ENCODE measurements at places on chromosomes 6 and 20. TPM values are rescaled to one million over a fixed set of nuclear protein-coding genes. Genes with fewer than 3 reads are reported as not detected.
A peak's percentile ranks its signal among the peaks of the same experiment; 100 is the strongest.

- H3K27ac ChIP-seq, result no peak overlapping the region
- peaks cover 7% of the 10 kb centered on the region for H3K4me1 ChIP-seq
- H3K4me3 ChIP-seq, result no peak overlapping the region
- H3K36me3 ChIP-seq, result no peaks in the 10 kb centered on the region
Measured at GRCh38 chr6:89574910-89575561, 63.5 kb downstream of the LYRM2 start.

DNA sequence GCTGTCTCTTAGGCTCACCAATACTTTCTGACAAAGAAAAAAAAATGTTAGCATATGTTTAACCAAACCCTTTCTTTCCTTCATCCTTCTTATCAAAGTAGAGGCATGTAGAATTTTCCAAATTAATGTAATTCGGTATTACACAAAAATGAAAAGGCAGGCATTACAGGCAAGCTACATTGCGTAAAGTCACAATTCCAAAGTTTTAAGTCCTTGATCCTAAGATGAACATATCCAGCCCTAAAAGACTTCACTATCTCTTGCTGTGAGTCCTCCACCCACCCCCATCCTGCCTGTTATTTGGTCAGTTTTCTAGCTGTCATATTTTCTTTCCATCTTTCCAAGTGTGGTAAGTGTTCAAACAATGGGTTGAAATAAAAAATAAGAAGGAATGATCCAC lies 12.1 kb upstream of the TENT5A start:
- no peak for DNase-seq
- no peaks in the 10 kb centered on the region for H3K36me3 ChIP-seq
- H3K27me3 ChIP-seq, result peaks cover 8% of the 10 kb centered on the region

DNA sequence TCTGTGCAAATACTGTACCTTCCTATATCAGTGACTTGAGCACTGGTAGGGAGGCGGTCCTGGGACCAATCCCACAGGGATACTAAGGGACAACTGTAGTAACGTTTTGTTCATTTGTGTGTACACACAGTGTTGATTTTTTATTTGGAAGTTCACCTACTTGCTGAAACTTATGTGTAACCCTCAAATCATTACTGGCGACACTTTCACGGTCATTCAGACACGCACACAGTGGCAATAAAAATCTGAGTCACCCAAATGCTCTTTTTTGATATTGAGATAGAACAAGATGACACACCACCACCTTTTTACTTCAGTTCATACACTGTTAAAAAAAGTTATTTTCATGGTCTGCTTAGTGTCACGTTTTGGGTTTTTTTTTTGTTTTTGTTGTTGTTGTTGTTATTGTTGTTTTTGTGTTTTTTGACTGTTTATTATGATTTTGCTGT lies 79.8 kb downstream of the QKI start:
- H3K27me3 ChIP-seq, result no peaks in the 10 kb centered on the region
- H3K4me3 ChIP-seq, result no peak overlapping the region
- peak overlapping the region; percentile 50 for H3K27ac ChIP-seq
- no peak for DNase-seq
- peaks cover 17% of the 10 kb centered on the region for H3K36me3 ChIP-seq

GRCh38 chr6:1473166-1473565 lies 83.8 kb downstream of the FOXF2 start:
- H3K27ac ChIP-seq, result no peak overlapping the region
- H3K4me3 ChIP-seq, result no peak overlapping the region
- H3K27me3 ChIP-seq, result peaks cover 3% of the 10 kb centered on the region
- no peak for DNase-seq

DNA sequence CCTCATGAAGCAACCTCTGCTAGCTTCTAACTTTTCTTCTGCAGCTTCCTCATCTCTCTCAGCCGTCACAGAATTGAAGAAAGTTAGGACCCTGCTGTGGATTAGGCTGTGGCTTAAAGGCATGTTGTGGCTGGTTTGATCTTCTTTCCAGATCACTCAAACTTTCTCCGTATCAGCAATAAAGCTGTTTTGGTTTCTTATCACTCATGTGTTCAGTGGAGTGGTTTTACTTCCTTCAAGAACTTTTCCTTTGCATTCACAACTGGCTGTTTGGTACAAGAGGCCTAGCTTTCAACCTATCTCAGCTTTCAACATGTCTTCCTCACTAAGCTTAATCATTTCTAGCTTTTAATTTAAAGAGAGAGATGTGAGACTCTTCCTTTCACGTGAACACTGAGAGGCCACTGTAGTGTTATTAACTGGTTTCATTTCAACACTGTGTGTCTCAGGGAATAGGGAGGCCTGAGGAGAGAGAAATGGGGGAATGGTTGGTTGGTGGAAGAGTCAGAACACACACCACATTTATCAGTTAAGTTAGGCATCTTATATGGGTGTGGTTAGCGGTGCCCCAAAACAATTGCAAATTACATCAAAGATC lies 17.2 kb downstream of the ZSCAN23 start:
- peak; percentile 33 for DNase-seq
- H3K4me1 ChIP-seq, result peaks cover 41% of the 10 kb centered on the region
- H3K27ac ChIP-seq, result peak overlapping the region; percentile 87
- H3K27me3 ChIP-seq, result peaks cover 18% of the 10 kb centered on the region
- peak overlapping the region; percentile 6 for H3K4me3 ChIP-seq

DNA sequence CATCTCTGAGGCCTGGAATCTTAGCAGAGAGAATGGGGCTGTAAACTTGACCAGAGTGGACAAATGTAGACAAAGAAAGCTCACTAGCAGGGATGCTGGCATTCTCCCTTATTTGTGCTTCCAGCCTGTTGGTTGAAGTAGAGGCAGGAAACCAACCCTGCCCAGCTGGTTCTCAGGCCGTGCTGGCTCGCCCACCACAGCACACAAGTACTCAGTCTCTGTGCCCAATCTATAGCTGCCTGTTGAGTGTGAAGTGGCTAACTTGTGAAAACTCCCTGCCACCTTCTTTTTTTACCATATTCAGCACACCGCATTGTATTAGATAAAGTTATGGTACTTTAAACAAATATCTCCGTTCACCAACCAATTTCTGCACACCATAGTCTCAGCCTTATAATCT lies 37.3 kb downstream of the HDDC2 start:
- no peaks in the 10 kb centered on the region for H3K4me1 ChIP-seq
- no peaks in the 10 kb centered on the region for H3K27me3 ChIP-seq
- H3K36me3 ChIP-seq, result no peaks in the 10 kb centered on the region
- no peak for DNase-seq
- no peak overlapping the region for H3K4me3 ChIP-seq

- peaks cover 77% of the 10 kb centered on the region for H3K4me1 ChIP-seq
- no peaks in the 10 kb centered on the region for H3K27me3 ChIP-seq
- H3K27ac ChIP-seq, result peak overlapping the region; percentile 96
- peaks cover 34% of the 10 kb centered on the region for H3K36me3 ChIP-seq
- DNase-seq, result no peak
Measured at GRCh38 chr6:166955865-166956443, 396 bp downstream of the RNASET2 start.

- H3K27ac ChIP-seq, result no peak overlapping the region
- no peaks in the 10 kb centered on the region for H3K36me3 ChIP-seq
- no peak overlapping the region for H3K4me3 ChIP-seq
- peaks cover 45% of the 10 kb centered on the region for H3K27me3 ChIP-seq
- H3K4me1 ChIP-seq, result peaks cover 15% of the 10 kb centered on the region
- peak; percentile 15 for DNase-seq
Measured at GRCh38 chr20:47003223-47003622, 108.6 kb downstream of the EYA2 start.

- DNase-seq, result no peak
- no peak overlapping the region for H3K27ac ChIP-seq
- H3K4me1 ChIP-seq, result no peaks in the 10 kb centered on the region
Measured at GRCh38 chr6:165999279-165999678, 168.4 kb downstream of the TBXT start.

- H3K4me3 ChIP-seq, result no peak overlapping the region
- H3K4me1 ChIP-seq, result peaks cover 84% of the 10 kb centered on the region
- H3K36me3 ChIP-seq, result peaks cover 2% of the 10 kb centered on the region
- H3K27me3 ChIP-seq, result no peaks in the 10 kb centered on the region
- no peak overlapping the region for H3K27ac ChIP-seq
Measured at GRCh38 chr20:53656293-53657202, 62.9 kb upstream of the ZNF217 start.

DNA sequence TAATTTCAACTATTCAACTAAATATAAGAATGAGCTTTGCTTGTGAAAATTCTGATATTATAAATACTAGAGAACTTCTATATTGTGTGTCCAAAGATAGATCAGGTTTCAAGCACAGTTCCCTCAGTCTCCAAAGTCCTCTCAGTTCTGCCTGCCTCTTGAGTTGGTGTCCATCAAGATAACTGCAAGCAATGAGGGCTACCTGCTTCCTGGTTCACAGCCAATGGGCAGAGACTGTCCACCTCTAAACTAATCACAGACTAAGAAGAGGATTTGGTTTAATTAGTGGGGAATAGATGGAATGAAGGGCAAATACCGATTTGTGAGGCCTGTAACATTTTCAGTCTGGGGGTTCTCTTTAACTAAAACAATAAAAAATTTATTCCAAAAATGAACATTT lies 41.3 kb upstream of the LOC128125822 start:
- peaks cover 29% of the 10 kb centered on the region for H3K4me1 ChIP-seq
- DNase-seq, result no peak
- H3K27me3 ChIP-seq, result no peaks in the 10 kb centered on the region
- H3K36me3 ChIP-seq, result no peaks in the 10 kb centered on the region
- no peak overlapping the region for H3K27ac ChIP-seq

- peak overlapping the region; percentile 97 for H3K27ac ChIP-seq
- peaks cover 2% of the 10 kb centered on the region for H3K27me3 ChIP-seq
- peaks cover 23% of the 10 kb centered on the region for H3K36me3 ChIP-seq
- H3K4me3 ChIP-seq, result peak overlapping the region; percentile 65
- H3K4me1 ChIP-seq, result peaks cover 65% of the 10 kb centered on the region
Measured at GRCh38 chr6:166411721-166412151, 29.0 kb upstream of the MPC1 start.

DNA sequence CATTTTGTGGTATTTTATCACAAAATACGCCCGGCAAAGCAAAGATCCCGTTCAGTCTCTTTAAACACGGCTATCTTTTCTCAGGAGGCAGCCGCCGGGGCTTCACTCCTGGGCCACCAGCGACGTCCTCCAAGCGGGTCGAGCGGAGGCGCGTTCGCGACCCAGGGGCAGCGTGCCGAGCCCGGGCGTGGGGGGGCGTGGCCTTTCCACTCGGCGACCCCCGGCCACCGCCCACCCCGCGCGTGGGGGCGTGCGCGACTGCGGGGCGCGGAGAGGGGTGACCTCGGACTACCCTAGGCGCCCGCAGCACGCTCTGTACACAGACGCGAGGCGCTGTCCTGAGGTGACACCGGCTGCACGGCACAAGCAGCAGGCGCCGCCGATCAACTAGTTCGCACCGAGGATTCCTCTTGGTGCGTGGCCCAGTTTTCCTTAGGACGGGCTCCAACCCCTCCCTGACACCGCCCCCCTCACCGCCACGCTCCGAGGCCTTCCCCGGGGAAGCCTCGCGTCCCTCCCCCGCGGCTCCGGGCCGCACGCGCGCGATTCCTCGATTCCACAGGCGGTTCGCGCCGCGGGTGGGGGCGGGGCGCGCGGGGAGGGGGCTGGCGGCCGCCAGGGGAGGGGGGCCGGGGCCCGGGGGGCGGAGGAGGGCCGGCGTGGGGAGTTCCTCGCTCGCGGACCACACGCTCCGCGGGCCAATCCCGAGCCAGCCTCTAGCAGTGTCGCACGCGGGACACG lies 1.1 kb upstream of the JARID2 start:
- no peaks in the 10 kb centered on the region for H3K27me3 ChIP-seq
- H3K36me3 ChIP-seq, result peaks cover 2% of the 10 kb centered on the region
- peak; percentile 64 for DNase-seq
- H3K4me1 ChIP-seq, result peaks cover 17% of the 10 kb centered on the region
- peak overlapping the region; percentile 97 for H3K27ac ChIP-seq

DNA sequence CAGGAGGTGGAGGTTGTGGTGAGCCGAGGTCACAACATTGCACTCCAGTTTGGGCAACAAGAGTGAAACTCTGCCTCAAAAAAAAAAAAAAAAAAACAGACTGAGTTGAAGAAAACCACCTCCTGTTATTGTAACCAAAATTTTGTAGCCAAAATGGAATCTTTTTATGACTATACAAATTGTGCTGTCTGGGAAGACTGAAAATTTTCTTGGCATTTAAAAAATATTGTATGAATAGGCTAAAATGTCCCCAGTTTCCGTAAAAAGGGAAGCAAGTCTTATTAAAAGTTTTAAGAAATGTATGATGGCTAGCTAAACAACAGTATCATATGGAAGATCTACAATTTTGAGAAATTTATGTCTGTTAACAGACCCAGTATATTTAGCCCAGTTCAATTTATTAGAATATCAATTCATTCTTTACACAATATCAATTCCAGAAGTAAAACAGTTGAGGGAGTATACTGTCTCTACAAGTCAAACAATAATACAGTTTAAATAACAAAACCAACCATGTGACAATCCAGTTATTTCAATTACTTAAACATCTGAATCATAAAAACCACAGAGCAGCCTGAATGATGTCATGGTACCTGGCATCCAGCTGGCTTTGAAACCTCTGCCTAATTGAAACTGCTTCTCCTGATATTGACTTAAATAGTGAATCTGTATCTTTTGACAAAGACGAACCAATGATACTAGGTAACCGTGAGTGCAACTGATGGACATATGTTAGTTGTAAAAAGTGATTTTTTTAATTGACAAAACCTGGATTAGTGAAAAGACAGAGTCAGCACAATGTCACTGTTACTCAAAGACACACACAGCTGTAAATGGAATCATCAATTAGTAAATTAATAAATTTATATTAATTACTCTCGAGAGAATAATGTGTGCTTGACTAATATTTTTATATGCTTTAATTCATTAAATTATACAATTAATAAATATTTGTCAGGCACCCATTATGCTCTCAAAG lies 166.6 kb upstream of the MARCKS start:
- DNase-seq, result no peak
- no peak overlapping the region for H3K4me3 ChIP-seq
- no peaks in the 10 kb centered on the region for H3K36me3 ChIP-seq

GRCh38 chr6:15994814-15995459 lies 133.9 kb upstream of the MYLIP start:
- H3K27ac ChIP-seq, result no peak overlapping the region
- no peaks in the 10 kb centered on the region for H3K27me3 ChIP-seq
- no peak overlapping the region for H3K4me3 ChIP-seq
- H3K36me3 ChIP-seq, result no peaks in the 10 kb centered on the region

DNA sequence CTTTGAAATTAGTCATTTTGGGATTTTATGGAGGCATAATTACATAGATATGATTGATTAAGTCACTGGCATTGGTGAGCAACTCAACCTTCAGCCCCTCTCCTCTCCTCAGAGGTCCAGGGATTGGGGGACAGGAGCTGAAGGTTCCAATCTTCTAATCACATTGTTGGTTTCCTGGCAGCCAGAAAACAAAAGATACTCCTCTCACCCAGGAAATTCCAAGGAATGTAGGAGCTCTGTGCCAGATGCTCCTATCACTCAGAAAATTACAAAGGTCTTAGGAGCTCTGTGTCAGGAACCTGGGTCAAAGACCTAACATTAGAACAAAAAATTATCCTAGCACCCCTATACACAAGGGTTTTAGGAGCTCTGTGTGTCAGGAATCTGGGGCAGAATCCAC lies 679.7 kb upstream of the ID4 start:
- no peaks in the 10 kb centered on the region for H3K27me3 ChIP-seq
- H3K36me3 ChIP-seq, result no peaks in the 10 kb centered on the region
- H3K27ac ChIP-seq, result no peak overlapping the region
- DNase-seq, result no peak
- no peak overlapping the region for H3K4me3 ChIP-seq
- no peaks in the 10 kb centered on the region for H3K4me1 ChIP-seq

Gene BTNL2
- not detected for total RNA-seq

Gene BYSL
- 29.3 TPM for total RNA-seq

Gene EBF4
- 0.64 TPM for total RNA-seq

Gene FAM209B
- total RNA-seq, result 0.89 TPM

Gene SLC16A10
- total RNA-seq, result 3.2 TPM

Gene ELOVL5
- 124 TPM for total RNA-seq

Gene C20orf96
- 8.2 TPM for total RNA-seq
